Activated naive CD4-positive, alpha-beta T cell treated with Interleukin-2 at 50 U/mL for 16 hours (primary cell): ENCODE measurements at places on chromosomes 6 and 20.

DNA sequence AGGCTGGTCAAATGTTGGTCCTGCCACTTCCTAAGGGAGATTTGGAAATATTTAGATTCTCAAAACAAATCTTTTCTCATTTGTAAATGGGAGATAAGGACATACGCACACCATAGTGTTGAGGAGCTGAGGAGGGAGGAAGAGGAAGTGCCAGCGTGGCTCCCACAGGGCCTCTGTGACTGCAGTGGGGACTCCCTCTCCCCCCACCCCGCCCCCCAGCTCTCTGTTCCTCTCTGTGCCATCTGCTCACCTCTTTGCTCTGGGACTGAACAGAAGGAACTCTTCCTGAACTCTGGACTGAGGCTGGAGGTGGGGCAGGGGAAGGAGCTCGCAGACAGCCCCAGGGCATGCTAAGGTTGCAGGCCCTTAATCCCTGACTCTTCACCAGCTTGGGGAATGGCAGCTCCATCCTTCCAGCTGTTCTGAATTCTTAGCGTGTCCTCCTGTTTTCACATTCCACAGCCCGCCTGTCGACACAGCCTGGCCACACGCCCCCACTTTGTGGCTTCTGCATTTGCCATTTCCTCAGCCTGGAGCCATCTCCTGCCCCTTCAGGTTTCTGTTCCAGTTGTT lies 11.4 kb downstream of the DDX27 start:
- DNase-seq = no peak

DNA sequence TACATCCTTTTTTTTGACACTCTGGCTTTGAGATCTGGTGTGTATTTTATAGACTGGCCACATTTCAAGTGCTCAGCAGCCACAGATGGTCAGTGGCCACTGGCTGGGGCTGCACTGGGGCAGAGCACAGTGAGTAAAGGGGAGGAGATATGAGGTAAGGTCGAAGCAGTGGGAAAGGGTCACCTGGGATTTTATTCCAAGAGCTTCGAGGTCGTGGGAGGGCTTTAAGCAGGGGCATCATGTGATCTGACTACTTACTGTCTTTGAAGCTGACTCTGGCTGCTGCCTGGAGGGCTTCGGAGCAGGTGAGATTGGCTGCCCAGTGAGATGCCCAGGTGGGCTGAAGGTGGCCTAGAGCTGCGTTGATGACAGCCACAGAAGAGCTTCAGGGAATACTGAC lies 6.7 kb downstream of the C20orf203 start:
- no peak for DNase-seq

GRCh38 chr6:93454533-93454932 lies 35.2 kb upstream of the EPHA7 start:
- DNase-seq = no peak

- no peak for DNase-seq
Observed at GRCh38 chr20:32167552-32167951, 40.0 kb downstream of the PLAGL2 start.

GRCh38 chr6:164048840-164049516 lies 634.5 kb downstream of the QKI start:
- DNase-seq = no peak

DNA sequence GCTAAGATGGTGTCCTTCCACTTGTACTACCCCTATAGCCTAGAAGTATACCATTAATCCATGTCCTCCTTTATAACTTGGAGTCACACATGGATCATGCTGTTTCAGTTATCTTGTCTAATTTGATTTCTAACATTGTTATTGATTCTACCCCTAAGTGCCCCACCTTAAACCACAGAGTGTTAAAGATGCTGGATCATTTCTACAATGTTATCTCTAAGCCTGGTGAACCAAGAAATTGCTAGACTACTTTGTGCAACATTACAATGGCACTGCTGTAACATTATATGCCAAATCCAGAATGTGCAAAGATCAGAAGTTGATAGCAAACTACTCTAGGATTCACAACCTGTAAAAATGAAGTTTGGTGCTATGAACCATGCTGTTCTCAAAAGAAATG lies 1.7 kb downstream of the CGA start:
- DNase-seq = no peak

GRCh38 chr20:19322061-19322985 lies 109.9 kb downstream of the SLC24A3 start:
- DNase-seq = no peak

- no peak for DNase-seq
Observed at GRCh38 chr6:105095139-105095538, 84.7 kb downstream of the POPDC3 start.

- DNase-seq = no peak
Observed at GRCh38 chr6:170082067-170082466, 208.8 kb downstream of the DLL1 start.

DNA sequence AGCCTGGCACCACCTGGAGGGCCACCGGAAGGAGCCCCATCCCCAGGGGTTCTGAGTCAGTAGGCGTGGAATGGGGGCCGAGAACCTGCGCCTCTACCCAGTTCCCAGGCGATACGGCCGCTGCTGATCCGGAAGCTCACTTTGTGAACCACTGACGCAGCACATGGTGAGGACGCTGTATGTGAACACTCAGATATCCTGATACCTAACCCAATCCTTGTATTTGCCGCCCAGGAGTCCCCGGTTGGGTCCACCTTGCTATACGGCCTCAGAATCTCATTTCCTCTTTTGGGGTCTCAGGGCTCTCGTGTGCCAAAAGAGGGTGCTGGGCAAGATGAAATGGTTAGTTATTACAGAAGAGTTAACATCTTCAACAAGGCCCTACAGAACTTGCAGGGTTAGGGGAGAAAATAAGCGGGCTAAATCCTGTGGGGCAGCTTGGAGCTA lies 604 bp upstream of the RAB5IF start:
- peak; percentile 54 for DNase-seq

DNA sequence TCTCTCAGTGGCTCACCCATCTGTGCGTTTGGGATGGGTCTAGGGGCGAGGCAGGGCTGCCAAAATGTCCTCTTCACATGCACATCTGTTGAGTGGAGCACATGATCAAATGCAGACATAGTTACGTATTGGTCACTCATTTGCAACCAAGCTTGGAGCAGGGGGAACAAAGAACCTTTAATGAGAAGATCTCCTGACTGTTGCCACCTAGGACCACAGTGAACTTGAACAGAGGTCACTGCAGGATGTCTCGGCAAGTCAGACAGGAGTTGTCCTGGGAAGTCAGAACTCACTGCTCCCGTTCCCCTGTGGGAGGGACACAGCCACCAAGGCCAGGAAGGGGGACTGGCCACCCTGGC lies 73.4 kb downstream of the SSR1 start:
- no peak for DNase-seq

DNA sequence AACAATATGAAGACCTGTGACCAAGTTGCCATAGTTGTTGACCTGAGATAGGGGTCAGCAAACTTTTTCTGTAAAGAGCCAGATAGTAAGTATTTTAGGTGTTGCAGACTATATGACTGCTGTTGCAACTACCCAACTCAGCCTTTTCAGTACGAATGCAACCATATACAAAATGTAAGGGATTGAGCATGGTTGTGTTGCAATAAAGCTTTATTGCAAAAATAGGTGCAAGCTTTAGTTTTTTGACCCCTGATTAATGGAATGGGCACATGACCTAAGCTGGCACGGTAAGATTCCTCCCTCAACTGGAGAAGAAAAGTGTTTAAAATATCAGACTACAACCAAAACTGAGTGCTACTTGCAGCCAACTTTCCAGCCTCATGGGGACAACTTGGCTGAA lies 17.3 kb upstream of the EPM2A start:
- DNase-seq = no peak

DNA sequence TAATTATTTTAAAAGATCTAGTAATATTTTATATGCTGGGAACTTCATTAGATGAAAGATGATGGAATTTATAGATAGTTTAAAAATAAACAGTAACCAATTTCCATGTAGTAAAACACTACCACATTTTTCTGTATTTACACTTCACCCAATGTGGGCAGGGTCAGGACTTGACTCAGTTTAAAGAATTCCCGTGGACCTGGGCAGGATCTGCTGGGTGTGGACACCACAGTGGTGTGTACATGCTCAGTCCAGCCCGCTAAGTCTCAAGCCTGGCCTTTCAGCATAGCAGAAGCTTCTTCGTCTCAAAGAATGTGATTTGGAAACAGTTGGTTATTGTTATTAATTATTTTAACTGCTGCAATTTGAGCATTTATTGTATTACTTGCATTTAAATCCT lies 364.2 kb downstream of the SYNE1 start:
- DNase-seq = no peak

DNA sequence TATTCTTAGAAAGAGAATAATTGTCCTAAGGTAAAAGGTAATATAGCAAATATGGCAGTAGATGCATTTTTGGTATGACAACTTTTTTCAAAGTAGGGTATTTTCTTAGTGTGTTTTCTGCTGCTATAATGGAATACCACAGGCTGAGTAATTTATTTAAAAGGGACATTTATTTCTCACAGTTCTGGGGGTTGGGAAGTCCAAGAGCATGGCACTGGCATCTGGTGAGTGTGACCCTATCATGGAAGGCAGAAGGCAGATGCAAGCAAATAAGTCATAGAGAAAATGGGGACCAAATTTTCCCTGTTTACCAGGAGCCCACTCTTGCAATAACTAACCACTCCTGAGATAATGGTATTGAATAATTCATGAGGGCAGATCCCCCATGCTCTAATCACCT lies 922.5 kb upstream of the MAN1A1 start:
- DNase-seq = no peak

DNA sequence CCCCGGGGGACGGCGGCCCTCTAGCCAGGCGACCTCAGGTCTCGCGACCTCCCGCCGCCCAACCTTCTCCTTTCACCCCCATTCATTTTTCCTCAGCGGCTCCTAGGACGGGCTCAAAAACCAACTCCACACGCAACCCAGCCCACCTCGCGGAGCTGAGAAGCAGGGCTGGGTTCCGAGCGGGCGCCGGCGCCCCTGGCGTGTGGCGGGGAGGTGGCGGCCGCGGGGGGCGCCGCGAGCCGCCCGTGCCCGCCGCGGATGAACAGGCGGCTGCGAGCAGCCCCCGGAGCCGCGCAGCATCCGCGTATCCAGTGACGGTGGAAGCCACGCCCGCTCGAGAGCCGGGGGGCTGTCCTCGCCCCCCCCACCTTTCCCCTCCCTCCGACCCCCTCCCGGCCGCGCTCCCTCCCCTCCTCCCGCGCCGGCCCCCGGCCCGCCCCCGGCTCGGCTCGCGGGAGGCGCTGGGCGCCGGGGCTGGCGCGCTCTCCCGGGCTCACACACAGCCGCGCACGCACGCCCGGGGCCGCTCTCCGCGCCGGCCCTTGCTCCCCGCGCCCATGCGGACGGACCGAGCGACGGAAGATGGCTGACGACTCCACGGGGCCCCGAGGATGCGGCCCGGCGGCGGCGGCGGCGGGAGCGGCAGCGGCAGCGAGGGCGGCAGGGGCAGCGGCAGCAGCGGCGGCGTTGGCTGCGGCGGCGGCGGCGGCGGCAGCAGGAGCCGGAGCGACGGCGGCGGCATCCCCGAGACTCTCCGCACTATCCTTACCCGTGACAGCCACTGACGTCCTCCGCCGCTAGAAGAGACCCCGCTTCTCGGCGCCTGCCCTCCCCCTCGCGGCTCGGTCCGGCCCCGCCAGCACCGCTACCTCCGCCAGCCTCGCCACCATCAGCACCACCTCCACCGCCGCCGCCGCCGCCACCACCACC lies at the start of gene SOBP:
SOBP (plus strand) TSS at position 482 of the 930 bp plus-strand sequence. CDS start 500 bp downstream, outside the sequence.
- peak; percentile 32 for DNase-seq
